Activated CD4-positive, alpha-beta T cell treated with anti-CD3 and anti-CD28 coated beads for 48 hours (primary cell): ENCODE measurements at places on chromosomes 11 and 22.
A peak's percentile ranks its signal among the peaks of the same experiment; 100 is the strongest.

- DNase-seq, result no peak
Measured at GRCh38 chr11:45609337-45609736, 56.1 kb downstream of the CHST1 start.

DNA sequence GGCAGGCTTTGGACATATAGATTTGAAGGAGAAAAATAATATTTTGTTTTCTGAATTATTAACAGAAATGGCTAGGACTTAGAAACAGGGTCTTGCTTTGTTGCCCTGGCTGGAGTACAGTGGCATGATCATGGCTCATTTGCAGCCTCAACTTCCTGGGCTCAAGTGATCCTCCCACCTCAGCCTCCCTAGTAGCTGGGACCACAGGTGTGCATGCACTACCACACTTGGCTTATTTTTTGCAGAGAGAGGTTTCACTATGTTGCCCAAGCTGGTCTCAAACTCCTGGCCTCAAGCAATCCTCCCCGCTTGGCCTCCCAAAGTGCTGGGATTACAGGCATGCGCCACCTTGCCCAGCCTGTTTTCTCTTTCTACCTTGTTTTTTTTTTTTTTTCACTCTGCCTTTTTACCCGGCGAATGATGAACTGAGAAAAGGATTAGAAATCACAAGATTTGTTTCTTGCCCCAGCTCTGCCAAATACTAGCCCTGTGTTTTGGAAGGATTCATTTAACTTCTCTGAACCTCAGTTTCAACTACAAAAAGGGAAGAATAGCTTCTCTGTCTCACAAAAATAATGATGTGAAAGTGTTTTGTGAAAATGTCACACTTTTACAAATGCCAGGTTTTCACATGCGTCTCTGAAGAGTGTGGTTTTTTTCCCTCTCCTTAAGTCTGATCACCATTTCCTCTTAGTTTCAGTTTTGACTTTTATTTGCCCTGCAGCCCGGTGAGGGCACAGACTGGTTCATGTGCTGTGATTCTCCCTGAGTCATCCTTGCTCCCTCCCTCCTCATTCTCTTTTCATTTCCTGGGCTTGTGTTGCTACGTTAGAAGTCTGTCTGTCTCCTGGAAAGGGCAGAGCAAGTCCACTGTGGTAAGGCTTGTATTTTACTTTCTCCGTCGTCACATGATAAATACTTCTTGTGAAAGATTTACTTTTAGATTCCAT, 67.7 kb downstream of the BCL2L13 start:
- DNase-seq, result peak; percentile 64

GRCh38 chr11:102837156-102837555, 6.3 kb downstream of the MMP3 start:
- DNase-seq, result no peak

- no peak for DNase-seq
Measured at GRCh38 chr22:31229402-31230079, 17.4 kb downstream of the LIMK2 start.

- DNase-seq, result peak; percentile 26
Measured at GRCh38 chr11:70448983-70449567, 50.7 kb downstream of the CTTN start.

DNA sequence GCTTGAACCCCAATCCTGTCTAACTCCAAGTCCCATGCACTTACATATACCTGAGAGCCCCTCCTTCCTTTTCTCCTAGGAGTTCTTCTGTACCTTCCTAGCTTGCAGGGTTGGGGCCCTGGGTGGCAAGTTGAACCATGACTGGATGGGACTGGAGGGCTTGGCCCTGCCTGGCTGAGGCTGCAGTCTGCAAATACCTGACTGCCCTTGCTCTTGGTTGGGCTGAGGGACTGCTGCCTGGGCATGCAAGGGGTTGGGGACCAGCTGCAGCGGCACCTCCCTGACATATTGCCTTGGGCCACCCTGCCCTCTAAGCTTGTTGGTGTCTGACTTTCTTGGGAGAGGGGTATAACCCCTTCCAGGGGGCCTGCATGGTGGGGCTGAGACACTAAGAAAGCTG, 9.8 kb upstream of the SLC39A13 start:
- no peak for DNase-seq

DNA sequence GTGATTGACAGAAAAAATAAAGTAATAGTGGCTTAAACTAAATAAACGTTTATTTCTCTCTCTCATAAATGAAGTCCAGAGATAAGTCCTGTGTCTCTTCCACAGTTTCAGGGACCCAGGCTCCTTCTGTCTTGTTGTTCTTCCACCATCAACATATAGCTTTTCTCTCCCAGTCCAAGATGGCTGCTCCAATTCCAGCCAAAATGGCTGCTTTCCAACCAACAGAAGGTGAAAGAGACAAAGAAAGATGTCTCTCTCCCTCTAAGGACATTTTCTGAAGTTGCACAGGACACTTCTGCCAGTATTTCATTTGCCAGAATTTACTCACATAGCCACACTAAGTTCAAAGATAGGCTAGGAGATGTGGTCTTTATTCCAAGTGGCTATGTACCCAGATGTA, 9.4 kb upstream of the PLEKHB1 start:
- no peak for DNase-seq

DNA sequence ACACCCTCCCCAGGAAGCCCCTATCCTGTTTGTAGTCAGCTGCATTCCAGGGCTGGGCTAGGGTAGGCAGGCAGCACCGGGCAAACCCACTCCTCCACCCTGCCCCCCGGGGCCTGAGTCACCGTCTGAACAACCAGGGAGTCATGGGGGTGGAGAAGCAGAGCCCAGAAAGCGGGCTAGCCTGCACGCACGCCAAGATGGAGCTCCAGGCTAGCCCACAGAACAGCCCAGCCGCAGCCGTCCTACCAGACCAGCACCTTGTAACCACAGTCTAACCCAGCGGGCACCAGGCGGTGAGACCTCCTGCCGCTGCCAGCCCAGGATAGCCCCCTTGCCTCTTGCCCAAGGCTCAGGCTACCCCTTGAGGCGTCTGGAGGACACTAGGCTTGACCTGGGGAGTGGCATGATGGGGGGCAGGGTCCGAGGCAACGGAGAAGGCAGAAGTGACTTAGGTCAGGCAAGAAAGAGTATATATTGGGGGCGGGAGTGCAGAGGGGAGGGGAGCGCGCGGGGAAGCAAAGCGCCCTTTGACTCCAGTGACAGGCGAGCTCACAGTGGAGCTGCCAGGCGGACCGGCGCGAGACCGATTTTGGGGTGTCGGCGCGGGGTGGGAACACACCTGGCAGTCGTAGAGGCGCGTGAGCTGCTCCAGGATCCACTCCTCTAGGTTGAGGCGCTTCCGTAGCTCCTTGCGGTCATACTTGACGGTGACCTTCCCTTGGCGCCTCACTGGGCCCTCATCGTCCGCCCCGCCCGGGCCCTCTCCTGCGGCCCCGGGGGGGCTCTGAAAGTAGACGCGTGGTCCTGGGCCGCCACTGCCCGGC, 734 bp downstream of the PPP1R14B start:
- DNase-seq, result peak; percentile 88

GRCh38 chr11:78759071-78759470, 184.4 kb upstream of the NARS2 start:
- DNase-seq, result no peak

GRCh38 chr11:129143335-129143734, 48.8 kb downstream of the ARHGAP32 start:
- DNase-seq, result no peak

- peak; percentile 29 for DNase-seq
Measured at GRCh38 chr11:125433454-125434121, 62.5 kb downstream of the FEZ1 start.

- no peak for DNase-seq
Measured at GRCh38 chr11:4798427-4799183, 5.6 kb downstream of the OR52R1 start.

- no peak for DNase-seq
Measured at GRCh38 chr11:126337474-126338241, 17.8 kb upstream of the ST3GAL4 start.

DNA sequence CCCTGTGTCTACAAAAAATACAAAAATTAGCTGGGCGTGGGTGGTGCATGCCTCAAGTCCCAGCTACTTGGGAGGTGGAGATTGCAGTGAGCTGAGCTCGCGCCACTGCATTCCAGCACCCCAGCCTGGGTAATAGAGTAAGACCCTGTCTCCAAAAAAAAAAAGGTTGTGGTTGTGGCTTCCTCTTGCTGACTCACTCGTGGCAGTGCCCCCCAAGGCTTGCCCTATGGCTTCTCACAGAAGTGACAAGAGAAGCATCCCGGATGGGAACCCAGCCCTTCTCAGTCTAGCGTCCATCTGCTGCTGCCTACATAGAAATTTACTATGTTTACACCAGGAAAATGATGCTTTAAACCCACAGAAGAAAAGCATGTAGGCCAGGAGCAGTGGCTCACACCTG, 68.5 kb upstream of the PITPNB start:
- DNase-seq, result no peak

DNA sequence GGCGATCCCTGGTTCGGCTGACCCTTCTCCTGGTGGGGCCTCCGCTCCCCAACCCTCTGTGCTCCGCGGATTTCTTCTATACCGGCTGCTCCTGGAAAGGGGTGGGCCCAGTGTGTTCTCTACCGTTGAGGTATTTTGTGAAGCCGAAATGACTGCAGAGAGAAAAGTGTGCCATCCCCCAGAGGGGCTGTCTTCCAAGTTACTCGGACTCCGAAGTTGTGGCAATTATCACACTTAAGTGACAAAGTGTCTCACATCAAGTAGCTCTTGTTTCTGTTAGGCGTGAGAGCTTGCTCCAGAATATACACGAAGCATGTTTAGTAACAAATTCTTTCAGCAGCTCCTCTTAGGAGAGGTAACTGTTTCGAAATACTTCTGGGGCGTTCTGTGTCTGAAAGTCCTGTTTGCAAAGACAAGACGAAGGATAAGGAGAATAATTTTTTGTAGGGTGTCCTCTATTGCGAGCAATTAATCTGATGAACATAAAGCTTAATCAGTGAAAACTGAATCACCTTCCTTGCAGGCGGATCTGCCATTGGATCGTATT, 434 bp downstream of the XPNPEP3 start:
- DNase-seq, result no peak

GRCh38 chr11:104700609-104701008, 197.7 kb downstream of the CASP12 start:
- DNase-seq, result no peak

- no peak for DNase-seq
Measured at GRCh38 chr11:8071616-8072581, 9.1 kb upstream of the TUB start.

DNA sequence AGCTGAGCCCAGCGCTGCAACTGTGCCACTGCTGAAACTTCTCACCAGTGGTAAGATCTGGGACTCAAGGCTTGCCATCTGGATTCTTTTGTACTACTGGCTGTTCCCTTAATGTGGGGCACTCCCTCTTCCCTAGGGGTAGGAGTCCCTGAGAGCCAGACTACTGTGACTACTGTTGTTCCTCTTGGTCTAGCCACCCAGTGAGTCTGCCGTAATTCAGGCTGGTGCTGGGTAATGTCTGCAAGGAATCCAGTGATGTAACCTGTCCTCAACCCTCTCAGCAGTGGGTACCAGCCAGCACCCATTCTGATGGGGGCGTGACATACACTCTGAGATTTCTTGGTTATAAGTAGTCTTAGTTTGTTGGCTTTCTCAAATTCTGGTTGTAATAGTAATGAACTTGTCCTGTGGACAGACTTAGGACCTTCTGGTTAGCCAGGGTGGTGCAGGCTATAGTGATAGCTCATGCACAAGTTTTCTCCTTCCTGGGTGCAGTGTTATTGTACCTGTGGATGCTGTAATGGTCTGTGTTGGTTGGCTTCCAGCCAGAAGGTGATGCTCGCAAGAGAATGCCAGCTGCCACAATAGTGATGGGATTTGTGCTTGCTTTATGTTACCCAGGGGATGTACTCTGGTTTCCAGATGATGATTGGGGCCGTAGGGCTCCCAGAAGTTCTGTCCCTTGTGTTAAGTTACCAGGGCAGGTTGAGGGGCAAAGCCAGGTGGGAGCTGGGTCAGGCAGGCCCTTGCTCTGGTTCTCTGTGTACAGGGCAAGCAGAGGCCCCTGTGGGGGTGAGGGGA, 65.5 kb downstream of the ARHGAP42 start:
- DNase-seq, result no peak

- DNase-seq, result no peak
Measured at GRCh38 chr11:111612224-111612623, 10.0 kb downstream of the SIK2 start.

DNA sequence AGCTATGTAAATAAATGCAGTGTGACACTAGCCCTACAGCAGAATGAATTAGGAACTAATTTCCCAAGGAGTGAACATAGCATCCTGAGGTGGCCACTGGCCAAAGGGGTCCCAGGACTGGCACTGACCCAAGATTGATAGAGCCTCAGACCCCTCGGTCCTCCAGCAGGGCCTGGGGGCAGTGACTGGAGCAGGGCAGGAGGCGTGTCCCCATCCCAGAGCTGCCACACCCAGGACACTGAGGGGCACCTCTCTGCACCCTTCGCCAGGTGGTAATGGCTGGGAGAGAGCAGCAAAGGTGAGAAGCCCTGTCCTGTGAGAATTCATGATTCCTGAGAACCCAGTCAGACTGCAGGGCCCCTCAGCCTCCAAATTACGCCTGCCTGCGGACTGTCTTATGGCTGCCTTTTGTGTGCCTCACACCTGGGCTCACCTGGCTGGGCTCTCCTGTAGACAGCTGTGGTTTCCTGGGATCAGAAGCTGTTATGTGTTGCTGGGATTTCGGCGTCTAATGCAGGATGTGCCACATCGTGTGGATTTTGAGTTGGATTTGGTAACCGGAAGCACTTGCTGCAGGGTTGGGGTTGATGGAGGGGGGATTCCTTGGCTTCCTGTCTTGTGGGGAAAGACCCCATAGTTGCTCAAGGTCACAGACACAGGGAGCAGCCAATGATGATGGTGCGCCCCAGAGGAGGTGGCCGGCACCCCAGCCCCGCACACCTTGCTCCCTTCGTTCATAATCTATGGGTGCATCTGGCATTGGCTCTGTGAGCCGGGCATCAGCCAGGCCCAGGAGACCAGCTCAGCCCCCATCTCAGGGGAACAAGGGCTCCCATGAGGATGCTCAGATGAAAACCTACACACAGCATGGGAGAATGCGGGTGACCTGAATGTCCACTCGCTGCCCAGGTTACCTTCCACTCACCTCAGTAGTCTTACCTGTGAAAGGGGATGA, 582.9 kb downstream of the BRD1 start:
- DNase-seq, result no peak

GRCh38 chr11:8389029-8389996, 125.6 kb upstream of the LMO1 start:
- no peak for DNase-seq

DNA sequence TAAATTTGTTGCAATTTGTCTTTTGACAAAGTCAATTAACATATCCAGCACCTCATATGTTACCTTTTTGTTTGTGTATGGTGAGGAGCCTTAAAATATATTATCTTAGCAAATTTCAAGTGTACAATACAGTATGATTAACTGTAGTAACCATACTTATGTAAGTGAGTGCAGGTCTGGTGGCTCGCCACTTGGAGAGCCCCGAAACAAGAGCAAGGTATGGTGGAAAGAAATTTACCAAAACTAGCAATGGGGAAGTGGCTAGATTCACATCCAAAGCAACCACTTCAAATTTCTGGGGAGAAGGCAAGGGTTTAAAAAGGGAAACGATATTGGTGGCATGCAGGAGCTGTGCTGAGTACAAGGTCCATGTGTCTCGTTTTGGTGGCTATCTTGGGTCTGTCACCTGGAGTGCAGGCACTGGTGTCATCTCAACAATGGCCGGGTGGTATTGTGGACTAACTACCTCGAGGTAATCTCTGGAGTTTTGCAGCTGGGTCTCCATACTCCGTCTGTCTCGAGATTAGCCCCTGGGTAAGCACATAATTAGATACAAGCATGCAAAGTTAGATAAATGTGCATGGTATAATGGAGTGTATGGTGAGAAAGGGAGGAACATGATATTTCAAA, 8.2 kb upstream of the FNBP4 start:
- DNase-seq, result no peak
